ENCODE measurements at places on chromosomes 7 and 10.

- no peak for DNase-seq
Measured at GRCh38 chr7:121634356-121634755, 238.2 kb upstream of the FAM3C start.

- DNase-seq, result no peak
Measured at GRCh38 chr10:128008521-128009250, 101.8 kb downstream of the PTPRE start.

DNA sequence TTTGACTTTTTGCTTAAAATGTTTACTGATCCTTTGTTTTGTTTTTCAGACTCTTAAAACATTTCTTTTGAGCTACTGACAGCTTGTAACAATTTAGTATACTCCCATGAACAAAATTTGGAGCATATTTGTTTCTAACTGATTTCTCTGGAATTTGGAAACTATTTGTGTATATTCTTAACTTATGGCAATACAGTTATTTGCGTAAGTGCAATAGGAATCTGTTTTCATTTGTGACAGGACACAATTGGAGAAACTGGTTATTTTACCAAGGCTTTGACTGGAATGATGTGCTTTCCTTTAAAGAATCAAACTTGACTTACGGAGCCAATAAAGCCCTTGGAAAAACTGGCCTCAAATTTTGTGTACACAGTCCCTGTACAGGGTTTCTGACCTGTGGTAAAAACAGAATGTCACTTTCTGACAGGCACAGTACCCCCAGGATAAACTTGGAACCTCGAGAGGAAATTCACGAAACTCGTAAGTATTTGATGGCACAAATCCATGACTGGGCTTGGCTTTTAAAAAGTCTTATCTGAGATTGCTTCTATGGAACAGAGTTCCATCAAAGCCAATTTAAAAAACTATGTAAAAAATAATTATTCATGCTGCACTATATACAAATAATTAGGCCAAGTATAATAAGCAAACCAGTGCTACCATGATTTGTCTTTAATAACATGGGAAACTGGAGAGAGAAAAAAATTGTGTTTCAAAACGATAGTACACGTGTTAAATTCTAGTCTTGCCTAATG lies 70.4 kb downstream of the ST8SIA6 start:
- DNase-seq, result no peak

DNA sequence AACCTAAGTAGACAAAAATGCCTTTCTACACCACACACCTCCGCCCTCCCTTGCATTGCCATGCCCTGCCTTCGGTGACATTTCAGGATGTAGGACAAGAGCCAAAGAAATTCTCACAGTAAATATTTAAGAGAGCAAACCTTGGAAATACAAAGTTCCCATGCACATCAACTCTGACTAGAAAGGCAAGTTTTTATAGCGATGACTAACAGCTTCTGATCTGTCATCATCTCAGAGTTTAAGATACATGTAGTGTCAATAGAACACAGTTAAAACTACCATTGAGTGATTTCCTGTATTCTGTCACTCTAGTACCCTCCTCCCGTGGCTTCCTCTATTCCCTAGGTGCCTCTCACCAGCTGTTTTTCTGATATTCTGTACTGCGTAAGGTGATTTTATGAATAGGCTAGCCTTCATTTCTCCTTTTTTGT lies 20.7 kb downstream of the SLC16A9 start:
- no peak for DNase-seq

- no peak for DNase-seq
Measured at GRCh38 chr7:32069116-32069650, 1.0 kb downstream of the PDE1C start.

- DNase-seq, result no peak
Measured at GRCh38 chr10:43284341-43284910, 17.6 kb upstream of the RASGEF1A start.

GRCh38 chr7:82700741-82701140 lies 257.2 kb upstream of the CACNA2D1 start:
- no peak for DNase-seq

Data from omental fat pad (tissue), 4 donors.